ENCODE measurements at places on chromosomes 12 and 14. TPM values are rescaled to one million over a fixed set of nuclear protein-coding genes. Genes with fewer than 3 reads are reported as not detected.

Gene SLC8A3
- 0.29 TPM for total RNA-seq

Gene TAS2R42
- not detected for total RNA-seq

Gene CYP46A1
- not detected for total RNA-seq

Gene RAD9B
- total RNA-seq: 0.90 TPM

Gene HEBP1
- 8.0 TPM for total RNA-seq
